ENCODE measurements at places on chromosomes 2 and 18.

GRCh38 chr2:8722986-8723385, 41.1 kb downstream of the ID2 start:
- no peak for DNase-seq

DNA sequence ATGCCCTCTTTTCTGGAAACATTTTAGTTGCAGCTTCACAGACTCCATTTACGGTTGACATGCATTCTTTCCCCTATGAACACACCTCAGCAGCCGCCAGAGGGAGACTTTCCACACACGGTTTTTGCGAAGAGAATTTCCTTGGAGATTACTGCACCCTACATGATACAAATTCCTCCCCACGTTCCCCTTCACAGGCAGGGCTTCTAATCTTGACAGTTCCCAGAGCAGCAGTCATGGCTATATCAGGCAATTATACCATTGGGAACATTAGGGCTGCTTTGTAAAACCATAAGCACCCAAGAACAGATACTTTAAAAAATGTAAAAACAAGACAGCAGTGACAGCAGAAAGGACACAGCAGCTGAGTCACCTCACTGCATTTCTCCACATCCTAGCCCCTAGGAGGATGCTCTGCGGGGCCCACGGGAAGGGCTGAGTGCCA, 253.8 kb downstream of the TGIF1 start:
- DNase-seq, result peak; percentile 78

DNA sequence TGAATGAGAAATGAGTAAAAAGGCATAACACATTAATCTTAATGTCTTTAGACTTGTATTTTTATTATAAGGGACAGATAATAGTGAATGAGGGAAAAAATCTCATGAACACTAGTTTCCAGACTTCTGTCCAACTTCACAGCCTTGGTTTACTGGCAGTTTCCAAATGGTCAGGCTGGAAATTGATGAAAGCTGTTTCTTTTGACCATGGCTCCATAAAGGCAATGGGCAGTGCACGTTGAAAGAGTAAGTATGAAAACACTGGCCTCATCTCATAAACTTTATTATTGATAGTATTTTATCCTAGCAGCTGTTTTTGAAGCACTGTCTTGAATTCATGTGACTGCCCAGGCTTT, 23.1 kb downstream of the BCL2L11 start:
- no peak for DNase-seq

- no peak for DNase-seq
Observed at GRCh38 chr18:23951206-23951605, 63.3 kb upstream of the TTC39C start.

- no peak for DNase-seq
Observed at GRCh38 chr2:34004936-34005335, 405.8 kb upstream of the FAM98A start.

GRCh38 chr2:60116161-60116875, 437.1 kb downstream of the BCL11A start:
- no peak for DNase-seq

DNA sequence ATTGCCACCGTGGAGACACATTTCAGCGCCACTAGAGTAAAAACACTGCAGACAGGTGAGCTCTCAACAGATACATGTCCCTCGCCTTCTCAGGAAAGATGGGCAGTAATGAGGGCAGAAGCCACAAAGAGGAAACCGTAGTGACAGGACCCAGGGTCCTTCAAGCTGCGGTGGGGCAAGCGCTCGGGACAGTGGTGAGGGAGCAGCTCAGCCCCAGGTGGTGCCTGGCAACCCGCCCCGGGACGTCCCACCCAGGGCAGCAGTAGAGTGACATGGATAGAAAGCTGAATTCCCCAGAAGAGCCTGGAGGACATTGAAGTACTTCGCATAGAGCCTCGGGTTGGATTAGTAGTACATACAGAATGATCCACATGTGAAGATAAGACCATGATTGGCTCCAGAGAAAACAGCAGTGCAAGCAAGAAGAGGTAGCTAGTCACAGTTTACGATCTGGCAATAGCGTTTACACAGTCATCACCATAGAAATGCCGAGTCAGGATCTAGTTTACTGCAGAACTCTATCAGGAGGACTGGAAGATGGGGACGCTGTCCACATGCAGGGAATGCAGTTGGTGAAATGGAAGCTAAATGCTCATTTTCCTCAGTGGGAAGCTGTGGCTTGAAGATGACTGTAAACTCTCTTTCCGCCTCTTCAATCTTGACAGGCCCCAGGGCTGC, 37.4 kb upstream of the ALPP start:
- no peak for DNase-seq

DNA sequence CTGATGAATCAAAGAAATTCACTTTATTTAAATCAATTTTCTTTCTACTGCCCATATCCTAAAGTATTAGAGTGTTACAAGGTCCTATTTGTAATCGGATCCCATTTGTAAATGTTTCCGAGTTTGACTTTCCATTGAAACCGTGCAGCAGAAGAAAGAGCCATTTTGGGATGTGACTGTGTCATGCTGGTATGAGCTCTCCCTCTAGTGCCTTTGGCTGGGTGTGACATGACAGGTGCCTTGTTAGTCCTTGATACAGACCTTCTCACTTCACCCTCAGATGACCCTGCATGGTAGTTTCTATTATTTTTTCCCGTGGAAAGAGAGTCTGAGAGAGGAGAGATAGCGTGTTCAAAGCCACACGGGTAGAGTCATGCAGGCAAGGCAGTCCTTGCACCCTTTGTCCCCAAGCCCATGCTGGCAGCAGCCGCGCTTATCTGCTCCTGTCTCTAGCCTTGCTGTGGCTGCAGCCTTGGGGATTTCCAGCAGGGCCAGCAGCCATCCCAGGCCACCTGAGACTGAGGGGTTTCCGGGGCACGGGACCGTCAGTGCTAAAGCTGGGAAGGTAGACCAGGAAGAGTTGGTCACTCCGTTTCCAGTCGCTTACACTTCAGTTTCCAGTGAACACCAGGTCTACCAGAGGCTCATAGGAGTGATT, 21.4 kb downstream of the CHMP1B start:
- DNase-seq, result no peak

DNA sequence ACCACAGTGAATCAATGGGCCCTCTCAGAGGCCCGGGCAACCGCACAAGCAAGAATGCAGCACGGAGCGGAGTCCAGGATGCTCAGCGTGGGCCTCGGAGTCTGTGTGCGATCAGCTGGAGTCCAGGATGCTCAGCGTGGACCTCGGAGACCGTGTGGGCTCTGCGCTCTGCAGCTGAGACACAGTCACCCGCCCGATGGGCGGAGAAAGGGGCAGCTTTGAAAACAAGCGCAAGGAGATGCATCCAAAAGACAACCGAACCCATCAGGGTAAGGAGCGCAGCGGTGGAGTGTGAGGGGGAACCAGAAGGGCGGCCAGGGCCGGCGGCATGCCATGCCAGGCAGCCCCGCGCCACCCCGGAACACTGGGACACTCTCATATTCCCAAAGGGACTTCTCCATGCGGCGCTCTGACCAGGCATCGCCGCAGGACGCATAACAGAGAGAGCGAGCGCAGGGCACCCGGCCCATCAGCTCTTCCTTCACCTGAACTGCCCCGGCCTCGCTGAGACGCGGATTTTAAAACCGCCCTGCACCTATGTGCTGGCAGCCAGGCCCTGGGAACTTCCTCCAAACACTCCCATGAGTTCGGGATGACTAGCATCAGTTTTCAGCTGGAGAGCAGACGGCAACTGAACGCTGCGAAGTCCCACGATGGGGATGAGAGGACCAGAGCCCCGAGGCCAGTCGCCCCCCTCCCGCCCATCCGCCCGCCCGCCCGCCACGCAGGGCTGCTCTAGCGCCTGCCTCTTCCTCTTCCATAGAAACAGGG, 44.7 kb downstream of the MC5R start:
- DNase-seq, result no peak

- DNase-seq, result no peak
Observed at GRCh38 chr18:23141104-23141999, 6.1 kb downstream of the CABLES1 start.

- DNase-seq, result no peak
Observed at GRCh38 chr18:45954070-45954934, 12.8 kb downstream of the EPG5 start.

GRCh38 chr2:127106457-127106990, 430 bp downstream of the BIN1 start:
- DNase-seq, result peak; percentile 53

DNA sequence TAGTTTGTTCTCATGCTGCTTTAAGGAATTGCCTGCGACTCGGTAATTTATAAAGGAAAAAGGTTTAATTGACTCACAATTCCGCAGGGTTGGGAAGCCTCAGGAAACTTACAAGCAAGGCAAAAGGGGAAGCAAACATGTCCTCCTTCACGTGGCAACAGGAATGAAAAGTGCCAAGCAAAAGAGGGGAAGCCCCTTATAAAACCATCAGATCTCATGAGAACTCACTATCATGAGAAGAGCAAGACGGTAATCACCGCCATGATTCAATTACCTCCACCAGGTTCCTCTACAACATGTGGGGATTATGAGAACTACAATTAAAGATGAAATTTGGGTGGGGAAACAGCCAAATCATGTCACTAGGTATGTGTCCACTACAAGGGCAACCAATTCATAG, 53.9 kb downstream of the MAP4K3 start:
- DNase-seq, result no peak

DNA sequence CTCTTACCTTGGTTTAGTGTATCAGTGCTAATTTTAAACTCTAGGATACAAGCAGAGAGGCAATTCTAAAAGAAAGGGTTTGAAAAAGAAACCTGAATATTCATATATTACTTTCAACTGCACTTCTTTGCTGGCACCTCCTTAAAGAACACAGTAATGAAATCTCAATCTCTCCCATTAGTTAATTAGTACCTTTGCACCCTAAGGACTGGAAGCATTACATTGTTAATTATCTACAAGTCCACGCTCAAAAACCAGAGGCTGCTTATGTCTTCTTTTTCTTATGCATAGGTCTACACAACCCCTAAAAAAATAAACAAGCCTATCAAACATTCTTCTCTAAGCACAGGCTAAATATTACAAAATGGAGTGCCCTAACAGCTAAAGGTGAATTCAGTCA, 20.2 kb downstream of the EPHA4 start:
- DNase-seq, result no peak

DNA sequence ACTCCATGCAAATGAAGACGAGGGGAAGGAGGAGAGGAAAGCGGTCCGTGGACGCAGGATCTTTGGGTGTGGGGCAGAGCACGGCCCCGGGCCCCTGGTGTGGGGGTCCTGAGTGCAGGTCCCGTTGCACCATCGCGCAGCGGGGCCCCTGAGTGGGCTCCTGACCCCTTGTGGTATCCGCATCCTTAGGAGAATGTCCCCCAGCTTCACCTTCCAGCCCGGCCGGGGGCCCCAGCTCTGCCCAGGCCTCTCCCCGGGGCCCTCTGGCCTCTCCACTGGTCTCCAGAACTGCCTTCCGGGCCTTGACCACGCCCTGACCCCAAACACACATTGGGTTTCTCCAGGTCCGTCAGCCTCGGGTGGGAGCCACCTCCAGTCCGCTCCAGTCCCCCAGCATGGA, 431.8 kb upstream of the SALL3 start:
- DNase-seq, result no peak

- DNase-seq, result no peak
Observed at GRCh38 chr2:60465736-60466135, 87.7 kb downstream of the BCL11A start.

GRCh38 chr18:8989855-8990254, 112.6 kb upstream of the NDUFV2 start:
- no peak for DNase-seq

DNA sequence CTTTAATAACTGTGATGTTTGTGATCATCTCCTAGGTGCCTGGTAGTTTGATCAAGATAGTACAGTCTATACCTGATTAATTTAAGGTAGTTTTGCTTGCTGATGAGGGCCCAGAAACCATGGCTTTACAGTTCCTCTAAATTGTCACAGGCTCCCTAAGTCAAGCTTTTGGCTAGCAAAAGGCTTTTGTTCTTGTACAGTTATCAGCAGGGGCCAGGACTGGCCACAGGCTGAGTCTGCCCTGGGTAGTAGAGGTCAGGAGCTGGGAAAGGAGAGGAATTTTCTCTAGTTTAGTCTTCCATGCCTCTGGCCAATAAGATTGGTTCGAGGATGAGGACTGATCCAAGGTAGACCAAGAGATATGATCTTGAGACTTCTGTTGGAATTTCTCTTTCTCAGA, 3.6 kb upstream of the BOD1L2 start:
- no peak for DNase-seq

DNA sequence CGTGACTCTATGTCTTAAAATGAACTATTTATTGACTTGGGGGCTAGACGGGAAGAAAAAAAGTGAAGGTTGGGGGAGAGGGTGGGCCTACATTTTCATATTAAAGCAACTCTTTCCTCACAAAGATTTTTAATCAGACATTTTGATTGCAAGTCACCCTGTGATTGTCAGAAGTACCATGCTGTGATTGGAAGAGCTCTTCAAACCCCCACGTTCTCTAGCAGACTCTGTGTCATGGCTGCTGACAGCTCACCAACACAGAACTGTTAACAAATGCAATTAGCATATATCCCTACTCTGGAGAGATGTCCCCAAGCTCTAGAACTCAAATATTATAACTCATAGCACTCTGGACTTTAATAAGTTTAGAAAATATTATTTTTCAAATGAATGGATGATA, 428.4 kb upstream of the DCC start:
- no peak for DNase-seq

DNA sequence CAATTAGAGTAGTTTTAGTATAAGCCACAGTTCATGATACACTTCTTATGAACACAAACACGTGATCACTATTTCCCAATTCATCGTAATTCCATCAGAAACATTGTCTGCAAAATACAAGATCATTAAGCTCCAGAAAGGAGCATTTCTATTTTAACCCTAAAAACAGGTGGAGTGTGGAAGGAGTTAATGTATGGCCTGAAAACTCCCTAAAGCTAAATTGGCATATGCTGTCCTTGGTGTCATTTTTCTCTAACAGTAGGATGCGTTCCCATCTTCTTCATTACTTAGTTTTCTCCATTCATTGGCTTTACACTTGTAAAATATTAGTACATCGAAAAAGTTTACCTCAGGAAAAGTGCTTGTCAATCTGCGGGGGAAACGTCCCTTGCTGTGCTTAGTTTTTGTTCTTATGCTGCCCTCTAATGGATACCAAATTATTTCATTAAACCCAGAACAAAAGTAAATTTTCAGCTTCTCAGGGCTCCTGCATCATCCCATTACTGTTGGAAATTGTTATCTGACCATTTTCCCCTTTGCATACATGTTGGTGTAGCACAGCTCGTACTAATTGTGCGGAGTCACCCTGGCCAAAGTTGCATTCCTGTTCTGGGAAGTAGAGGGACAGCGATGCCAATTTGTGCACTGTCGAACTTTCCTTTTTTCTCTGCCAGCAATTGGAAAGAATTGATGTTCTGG, 153.4 kb downstream of the GPD2 start:
- DNase-seq, result no peak

GRCh38 chr2:239329284-239329971, 71.4 kb downstream of the HDAC4 start:
- no peak for DNase-seq

GRCh38 chr2:215883799-215884198, 129.6 kb downstream of the MREG start:
- DNase-seq, result no peak
